ENCODE measurements at places on chromosomes 13 and 19.

- DNase-seq, result no peak
These were observed 8.8 kb downstream of the YIPF2 start for GRCh38 chr19:10919352-10920287.

- no peak for DNase-seq
These were observed 121.4 kb upstream of the RFC3 start for GRCh38 chr13:33696530-33696929.

GRCh38 chr19:13146763-13147563 is 3.2 kb downstream of the STX10 start:
- no peak for DNase-seq

- no peak for DNase-seq
These were observed 7.5 kb upstream of the GPR183 start for GRCh38 chr13:99314640-99315176.

All from activated gamma-delta T cell (primary cell).